Stimulated activated CD4-positive, alpha-beta T cell treated with anti-CD3 and anti-CD28 coated beads, Interleukin-2, amount 100 ng/mL, for 24 hours (primary cell): ENCODE measurements at places on chromosomes 5 and 9.

- DNase-seq = no peak
Observed at GRCh38 chr9:13929013-13929412, 384.9 kb downstream of the NFIB start.

DNA sequence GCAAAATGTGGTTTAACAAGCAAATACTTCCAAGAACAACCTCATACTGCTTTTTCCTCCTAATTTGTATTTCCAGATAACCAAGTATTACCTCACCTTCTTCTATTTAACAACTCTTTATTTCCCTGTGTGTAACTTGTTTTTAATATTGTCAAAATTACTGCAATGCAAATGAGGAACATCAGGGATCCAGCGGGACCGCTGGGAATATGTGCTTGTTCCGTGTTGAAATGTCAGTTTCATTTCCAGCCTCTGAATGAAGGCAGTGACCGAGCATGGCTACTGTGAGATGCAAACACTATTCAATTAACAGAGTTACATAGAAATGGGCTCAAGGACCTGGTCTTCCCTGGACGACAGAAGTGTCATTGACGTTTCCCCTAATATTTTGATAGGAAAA, 110.8 kb upstream of the CTSL start:
- DNase-seq = no peak

DNA sequence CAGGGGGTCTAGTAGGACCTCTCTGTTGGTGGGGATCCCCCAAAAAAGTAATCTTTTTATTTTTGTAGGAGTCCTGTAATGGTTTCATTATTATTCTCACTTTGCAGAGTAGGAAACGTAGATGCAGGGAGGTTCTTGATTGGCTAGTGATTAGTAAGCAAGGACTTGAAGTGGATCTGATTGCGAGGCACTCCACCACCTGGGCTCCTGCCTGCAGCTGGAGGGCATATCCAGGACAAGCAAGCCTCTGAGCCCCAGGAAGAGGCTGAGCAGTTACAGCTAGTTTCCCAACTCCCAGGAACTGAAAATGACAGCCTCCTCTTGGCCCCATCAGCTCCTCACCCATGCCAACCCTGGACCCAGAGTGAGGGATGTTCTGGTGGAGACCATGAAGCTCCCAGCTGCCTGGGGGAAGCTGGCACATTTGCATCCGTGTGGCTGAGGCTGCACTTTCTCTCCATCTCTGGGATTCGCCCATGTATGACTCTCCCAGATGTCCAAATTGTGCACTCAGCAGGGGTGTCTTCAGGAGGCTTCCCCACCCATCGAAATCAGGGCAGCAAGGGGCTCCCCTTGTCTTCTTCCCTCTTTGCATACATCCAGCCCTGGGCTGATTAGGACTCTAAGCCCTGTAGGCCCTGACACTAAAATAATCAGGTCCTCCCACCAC, 10.2 kb downstream of the KCNIP1 start:
- no peak for DNase-seq

GRCh38 chr5:56070851-56071465, 76.2 kb upstream of the IL6ST start:
- no peak for DNase-seq

- no peak for DNase-seq
Observed at GRCh38 chr9:83220730-83221129, 157.8 kb upstream of the RASEF start.

DNA sequence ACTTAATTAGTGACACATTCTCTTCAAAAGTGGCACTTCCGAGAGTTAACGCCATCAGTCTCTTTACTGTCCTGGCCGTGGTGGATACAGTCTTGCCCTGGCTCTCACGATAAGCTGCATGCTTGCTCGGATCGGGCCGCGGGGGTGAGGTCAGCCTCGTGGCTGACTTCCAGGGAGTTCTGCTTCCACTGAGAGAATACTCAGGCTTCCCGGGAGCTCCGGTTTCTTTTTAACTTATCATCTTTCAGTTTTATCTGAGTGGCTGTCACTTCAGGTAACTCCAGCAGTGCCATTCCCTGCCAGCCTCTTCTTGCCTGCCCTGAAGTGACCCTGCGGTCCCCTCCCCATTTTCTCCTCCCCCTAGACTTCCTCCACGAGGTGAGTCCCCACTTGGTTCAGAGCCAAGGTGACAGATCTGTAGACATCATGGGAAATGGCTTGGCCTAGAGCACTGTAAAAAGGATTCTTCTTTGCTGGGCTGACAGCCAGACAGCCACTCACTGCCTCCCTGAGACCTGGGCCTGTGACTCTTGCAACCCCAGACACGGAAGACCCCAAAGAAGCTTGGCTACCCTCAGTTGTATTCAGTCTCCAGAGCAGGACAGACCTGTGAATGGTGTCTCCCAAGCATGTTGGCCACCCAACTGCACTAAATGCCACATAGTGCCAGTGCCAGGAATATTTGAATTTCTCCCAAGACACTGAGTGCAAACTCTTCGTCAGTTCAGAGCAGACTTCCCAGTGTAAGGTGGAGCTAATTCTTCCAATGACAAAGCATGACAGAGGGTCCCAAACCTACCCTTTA, 95.1 kb downstream of the DAPK1 start:
- DNase-seq = no peak

- DNase-seq = peak; percentile 70
Observed at GRCh38 chr9:89410641-89411350, 87.1 kb downstream of the SEMA4D start.

DNA sequence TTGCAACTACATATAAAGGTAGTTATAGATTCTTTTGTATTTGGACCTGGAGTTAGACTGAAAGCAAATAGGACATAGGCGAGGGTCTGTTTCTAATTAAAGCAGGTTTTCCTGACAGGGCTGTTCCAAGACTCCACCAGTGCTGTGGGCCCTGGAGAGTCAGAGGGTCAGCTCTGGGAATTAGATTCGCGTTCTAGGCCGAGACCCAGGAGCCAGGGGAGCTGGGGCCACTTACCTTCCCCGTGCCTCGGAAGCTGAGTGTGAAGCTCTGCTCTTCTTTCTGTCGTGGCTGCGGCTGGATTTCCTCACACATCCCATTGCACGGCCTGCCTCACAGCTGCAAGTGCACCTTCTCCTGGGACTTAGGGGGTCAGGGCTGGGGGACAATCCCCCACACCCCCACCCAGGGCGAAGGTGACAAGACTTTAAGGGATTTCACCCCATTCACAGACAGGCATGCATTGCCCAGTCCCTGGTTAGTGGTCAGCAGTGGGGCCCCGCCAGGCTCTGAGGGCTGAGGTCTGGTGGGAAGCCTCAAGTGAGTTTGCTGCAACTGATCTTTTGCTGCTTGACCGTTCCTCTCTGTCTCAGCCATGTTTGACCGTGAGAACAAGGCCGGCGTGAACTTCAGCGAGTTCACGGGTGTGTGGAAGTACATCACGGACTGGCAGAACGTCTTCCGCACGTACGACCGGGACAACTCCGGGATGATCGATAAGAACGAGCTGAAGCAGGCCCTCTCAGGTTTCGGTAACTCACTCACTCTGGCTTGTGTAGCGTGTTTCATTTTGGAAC, 15.3 kb upstream of the AHRR start:
- DNase-seq = no peak

- DNase-seq = no peak
Observed at GRCh38 chr9:91208419-91208745, 153.3 kb downstream of the AUH start.

DNA sequence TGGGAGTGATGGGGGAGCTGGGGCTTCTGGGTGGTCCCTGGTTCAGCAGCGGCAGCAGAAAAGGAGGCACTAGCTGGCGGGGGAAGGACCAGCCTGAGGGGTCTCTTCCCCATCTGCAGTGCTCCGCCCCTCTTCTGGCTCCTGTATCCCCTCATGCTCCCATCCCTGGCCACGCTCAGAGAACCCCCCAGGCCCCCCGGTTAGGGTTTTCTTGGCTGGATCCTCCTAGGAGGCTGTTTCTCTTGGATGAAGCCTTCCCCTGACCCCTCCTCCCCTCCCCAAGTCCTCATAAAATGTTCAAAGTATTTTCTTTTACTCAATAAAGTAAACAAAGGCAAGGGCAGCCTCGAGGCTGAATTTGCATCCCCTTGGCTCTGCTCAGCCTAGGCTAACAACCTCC, 60.8 kb downstream of the FGF18 start:
- no peak for DNase-seq

DNA sequence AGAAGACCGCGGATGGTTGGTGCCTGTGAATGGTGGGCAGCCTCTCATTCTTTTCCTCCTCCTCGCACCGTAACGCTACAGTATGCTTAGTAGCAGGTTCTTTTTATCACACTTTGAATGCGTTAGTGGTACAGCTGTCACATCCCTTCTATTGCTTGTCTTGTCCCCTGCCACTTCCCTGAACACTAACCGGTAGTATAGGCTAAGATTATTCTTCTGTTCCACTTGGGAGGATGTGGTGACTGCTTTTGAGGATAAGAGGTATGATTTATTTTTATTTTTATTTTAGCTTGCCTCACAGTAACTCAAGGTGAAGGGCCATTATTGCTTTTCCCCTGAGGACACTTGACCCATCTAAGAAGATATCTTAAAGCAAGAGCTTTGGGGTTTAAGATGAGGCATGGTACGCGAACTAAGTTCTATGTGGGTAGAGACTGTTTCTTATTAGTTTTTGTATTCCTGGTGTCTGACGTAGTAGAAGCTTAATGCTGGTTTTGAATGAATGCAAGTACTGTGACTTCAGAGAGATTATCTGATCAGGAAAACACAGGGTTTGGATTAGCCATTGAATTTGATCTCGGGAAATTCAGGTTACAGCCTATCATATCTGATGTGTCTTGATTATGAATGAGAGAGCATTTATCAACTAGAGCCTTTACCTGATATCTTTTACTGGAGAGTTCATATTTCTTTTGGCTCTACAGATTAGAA, 951 bp downstream of the UNC13B start:
- DNase-seq = no peak

DNA sequence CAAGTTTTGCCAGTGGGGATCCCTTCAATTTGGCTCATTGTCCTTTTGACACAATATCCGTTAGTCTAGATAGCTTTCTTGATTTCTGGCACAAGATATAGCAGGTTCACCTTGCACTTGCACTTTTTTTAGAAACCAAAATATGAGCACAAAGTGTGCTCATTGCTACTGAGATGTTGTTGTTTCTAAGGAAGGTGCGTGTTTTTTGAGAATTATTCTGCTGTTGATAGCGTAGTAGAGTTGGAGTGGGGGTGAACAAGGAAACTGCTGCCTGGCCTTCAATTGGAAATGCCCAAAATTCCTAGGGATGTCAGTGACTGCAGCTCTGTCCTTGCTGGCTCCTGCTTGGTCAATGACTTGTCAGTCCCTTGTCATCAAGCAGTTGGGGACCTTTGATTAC, 73.3 kb downstream of the TLE4 start:
- DNase-seq = no peak

DNA sequence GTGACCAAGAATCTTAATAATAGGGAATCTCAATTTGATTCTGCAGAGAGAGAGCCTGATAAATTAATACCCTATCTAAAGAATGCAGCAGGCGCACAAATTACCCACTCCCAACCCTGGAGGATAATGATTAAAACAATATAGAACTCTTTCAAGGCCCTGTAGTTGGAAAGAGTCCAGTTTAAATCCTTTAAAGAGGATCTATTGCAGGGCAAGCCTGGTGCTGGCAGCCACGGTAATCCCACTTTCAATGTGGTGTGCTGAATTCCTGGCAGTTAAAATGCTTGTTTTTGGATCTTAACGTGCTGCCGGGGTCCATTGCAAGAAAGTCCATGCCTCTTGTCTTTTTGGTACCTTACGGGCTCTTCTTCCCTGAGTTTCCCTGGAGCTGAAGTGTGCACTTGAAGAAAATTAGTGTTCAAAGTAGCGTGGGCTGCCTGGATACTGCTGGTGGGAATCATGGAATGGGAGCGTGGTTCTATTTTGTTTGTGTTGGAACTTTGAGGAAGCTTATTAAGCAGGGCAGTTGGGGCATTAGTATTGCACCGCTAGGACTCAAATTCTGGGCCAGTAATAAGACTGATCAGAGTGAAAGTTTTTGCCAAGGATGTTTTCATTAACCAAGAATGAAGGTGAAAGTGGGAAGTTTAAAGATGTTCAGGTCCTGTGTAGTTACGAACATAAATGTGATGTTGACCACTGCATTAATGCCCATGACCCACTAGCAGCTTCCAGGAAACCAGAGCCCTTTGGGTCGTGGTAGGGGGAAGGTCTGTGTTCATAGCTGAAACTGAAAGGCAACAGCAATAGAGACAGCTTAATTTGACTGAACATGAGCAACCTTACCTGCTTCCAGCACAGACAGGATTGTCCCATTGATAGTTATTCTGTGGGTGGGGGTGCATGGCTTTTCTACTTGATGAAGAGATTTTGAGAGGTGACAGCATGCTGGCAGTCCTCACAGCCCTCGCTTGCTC, 20.8 kb downstream of the MARCHF6 start:
- DNase-seq = no peak

- DNase-seq = no peak
Observed at GRCh38 chr5:35302544-35302943, 72.3 kb upstream of the PRLR start.

DNA sequence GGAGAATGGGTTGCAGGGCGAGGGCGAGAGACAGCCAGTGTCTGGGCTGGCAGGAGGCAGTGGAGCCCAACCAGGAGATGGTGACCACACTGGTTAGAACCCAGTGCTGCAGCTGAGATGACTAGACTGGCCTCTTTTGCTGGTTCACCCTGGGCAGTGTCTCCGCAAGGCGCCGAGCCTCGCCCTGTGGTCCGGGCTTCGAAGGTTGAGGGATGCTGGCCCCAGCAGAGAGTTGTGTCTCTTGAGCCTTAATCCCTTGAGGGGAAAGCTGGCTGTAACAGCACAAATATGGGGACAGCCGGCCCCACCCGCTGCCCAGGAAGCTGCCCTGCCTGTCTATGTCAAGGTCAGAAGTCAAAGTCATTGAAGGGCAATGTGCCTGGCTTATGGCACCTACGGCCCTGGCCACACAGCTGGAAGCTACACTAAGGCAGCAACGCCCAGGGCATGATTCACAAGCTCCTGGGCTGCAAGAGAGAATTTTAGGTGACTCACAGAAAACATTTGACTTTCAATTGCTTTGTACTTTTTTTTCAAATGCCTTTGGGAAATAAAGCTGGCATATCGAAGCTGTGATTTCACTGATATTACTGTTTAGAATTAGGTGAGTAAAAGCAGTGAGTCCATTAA, 33.3 kb downstream of the NKX2-5 start:
- no peak for DNase-seq

DNA sequence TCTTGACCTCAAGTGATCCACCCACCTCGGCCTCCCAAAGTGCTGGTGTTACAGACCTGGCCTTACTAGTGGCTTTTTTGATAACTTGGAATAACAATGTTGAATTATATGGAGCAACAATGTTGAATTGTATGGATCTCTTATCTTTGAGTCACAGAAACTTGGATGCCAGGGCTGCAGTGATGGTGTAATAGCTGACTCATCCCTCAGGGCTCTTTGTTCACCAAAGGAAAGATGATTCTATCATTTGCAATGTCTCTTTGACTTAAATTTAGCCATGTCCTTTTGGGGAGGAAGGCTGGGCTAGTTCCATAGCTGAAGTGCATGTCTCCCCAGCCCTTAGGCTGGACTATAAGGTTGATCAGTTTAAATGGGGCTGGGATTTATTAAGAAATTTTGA, 172.3 kb downstream of the PDZD2 start:
- DNase-seq = no peak
